ENCODE measurements at places on chromosomes 2 and 18.

DNA sequence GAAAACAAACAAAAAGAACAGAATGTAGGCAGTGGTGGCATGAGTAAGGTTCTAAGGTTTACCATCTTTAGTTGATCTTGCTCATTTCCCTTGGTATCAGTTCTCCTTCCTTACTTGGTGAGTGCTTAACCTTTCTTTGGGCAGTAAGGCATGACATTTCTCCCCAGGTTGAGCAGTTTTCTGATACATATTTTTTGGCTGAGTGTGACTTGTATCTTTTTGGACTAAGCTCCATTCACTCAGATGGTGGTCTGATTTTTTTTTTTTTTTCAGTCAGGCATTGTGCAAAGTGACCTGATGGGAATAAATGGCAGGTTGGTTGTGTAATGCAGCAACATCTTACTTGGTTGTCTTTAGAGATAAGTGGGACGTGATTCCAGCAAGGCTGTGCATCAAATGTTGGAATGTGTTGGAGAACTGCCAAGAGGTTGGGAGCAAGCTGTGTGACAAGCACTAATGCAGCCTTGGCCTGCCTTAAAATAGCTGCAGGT is 15.1 kb downstream of the SPTBN1 start:
- DNase-seq = no peak

GRCh38 chr2:109447251-109447661 is 166.5 kb downstream of the SEPTIN10 start:
- no peak for DNase-seq

DNA sequence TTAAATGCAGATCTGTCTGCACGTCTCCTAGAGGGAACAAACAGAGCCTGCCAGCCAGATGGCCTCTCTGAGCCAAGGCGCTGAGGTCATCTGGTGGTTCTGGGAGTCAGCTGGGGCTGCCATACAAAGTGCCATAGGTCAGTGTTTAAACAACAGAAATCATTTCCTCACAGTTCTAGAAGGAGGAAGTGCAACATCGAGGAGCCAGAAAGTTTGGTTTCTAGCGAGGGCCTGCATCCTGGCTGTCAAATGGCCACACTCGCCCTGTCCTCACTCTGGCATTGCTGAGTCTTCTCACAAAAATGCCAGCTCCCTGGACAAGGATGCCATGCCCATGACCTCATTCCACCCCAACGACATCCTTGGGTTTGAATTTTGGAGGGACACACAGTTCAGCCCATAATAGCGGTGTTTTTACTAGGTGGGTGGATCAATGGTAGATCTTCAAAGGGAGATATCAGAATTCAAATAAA is 59.6 kb downstream of the MYT1L start:
- no peak for DNase-seq

- no peak for DNase-seq
These were observed 487.6 kb downstream of the THSD7B start for GRCh38 chr2:137252934-137253333.

- DNase-seq = no peak
These were observed 9.2 kb downstream of the SLC39A10 start for GRCh38 chr2:195666113-195666712.

DNA sequence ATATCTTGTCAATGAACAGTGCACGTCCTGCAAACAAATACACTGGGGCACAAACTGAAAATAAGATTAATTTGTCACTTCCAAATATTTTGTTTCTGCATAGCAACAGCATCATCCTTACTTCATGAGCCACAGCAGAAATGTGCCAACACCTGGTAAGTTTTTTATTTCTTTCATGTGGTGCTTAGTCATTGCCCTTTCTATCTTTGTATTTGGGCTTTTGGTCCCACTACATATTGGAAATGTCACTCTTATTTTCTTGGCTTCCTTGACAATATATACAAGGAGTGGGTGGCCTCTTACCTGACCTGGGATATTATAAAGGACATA is 208.0 kb downstream of the RBM43 start:
- DNase-seq = no peak

- DNase-seq = no peak
These were observed 21.6 kb upstream of the CACNB4 start for GRCh38 chr2:152120430-152120829.

DNA sequence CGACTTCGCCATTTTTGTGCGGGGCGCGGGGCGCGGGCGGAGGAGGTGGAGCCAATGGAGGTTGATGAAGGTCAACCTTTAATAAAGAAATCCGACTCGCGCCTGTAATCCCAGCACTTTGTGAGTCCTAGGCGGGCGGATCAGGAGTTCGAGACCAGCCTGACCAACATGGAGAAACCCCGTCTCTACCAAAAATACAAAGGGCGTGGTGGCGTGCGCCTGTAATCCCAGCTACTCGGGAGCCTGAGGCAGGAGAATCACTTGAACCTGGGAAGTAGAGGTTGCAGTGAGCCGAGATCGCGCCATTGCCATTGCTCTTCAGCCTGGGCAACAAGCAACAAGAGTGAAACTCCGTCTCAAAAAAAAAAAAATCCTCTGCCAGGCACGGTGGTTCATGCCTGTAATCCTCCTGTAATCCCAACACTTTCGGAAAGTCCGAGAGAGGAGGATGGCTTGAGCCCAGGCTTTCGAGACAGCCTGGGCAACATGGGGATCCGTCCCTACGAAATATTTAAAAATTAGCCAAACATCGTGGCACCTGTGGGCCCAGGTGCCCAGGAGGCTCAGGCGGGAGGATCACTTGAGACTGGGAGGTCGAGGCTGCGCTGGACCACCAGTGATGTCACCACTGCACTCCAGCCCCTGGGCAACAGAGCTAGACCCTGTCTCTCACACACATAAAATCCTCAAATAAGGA is 493 bp upstream of the PREB start:
- DNase-seq = no peak

- no peak for DNase-seq
These were observed 22.6 kb downstream of the MTX2 start for GRCh38 chr2:176291809-176292283.

DNA sequence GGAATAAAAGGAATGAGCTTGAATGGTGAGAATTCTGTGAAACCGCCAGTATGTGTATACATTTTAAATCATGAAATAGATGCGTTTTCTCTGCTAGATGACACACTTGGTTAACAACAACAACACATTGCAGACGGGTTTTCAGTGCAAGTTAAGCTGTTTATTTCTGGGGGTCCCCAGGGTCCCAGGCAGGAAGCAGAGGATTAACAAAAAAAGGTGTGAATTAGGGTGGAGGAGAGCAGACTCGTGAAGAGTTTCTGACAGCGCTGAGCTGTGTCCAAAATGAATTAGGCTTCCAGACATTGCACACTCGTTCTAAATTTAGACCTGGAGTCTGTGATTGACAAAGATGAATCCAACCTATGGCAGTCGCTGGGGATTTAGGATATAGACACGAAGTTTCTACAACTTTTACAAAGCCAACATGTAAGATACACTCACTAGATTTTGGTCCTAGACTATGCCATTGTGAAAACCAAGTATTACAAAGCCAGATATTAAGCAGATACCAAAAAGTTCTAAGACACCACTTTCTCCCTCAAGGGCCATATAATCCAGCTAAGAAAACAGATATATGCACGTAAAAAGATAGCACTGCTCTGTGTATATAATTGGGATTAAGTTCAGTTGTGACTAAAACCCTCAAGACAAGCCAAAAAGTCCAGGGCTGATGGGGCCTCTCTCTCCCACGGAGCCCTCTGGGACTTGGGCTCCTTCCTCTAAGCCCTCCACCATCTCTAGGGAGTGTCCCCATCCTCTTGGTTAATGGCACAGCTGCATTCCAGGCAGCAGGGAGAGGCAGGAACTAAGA is 120.2 kb downstream of the ACAA2 start:
- no peak for DNase-seq

- no peak for DNase-seq
These were observed 115.7 kb downstream of the CMPK2 start for GRCh38 chr2:6749962-6750361.

GRCh38 chr2:54434711-54435110 is 21.4 kb upstream of the SPTBN1 start:
- no peak for DNase-seq

- DNase-seq = peak; percentile 70
These were observed 396 bp downstream of the CNOT9 start for GRCh38 chr2:218569038-218569431.

DNA sequence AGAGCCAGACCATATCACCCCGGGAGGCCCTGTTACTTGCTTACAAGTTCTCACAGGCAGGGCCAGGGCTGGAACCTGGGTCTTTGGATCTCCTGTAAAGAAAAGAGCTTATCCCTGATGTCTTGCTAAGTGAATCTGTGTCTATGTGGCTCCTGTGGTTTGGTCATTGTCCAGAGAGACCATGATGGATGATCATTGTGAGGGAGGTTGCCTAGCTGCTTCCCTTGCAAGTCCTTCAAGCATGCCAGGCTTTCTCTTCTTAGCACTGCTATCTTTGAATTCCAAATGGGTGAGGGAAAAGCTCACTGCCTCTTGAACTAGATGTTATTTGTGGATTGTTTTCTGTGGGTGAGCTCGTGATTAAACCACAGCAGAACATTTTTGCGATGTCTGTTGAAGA is 151.6 kb downstream of the FSHR start:
- DNase-seq = no peak

GRCh38 chr18:21958707-21959450 is 210.5 kb upstream of the GATA6 start:
- DNase-seq = no peak

DNA sequence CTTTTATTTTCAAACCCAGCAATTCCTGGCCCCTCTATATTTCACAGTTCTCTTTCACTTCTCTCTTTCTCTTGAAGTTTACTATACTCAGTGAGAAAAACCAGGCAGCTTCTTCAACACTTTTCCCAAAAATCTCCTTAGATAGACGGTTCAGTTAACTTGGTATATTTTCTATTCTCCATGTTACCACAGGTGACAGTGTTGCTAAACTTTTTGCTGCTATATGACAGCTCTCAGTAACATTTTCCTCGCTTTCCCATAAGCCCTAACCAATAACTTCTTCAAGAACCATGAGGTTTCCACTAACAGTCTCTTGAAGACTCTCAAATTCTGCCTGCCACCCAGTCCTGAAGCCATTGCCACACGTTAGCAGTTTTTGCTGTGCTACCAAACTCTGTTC is 45.8 kb downstream of the CYBRD1 start:
- DNase-seq = no peak

DNA sequence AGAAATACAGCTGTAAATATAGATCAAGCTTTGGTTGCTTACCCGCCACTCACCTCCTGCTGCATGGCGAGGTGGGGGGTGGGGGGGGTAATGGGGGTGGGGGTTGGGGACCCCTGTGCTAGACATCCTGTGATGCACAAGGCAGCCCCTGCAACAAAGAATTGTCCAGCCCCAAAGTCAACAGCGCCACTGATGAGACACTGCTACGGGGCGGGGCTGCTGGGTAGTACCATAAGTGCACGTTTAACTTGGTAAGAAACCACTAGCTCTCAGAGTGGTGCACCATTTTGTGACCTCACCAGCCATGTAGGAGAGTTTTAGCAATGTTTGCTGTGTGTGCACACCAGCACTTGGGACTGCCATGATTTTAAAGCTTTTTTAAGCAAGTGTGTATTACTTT is 40.3 kb downstream of the SNORC start:
- DNase-seq = no peak

DNA sequence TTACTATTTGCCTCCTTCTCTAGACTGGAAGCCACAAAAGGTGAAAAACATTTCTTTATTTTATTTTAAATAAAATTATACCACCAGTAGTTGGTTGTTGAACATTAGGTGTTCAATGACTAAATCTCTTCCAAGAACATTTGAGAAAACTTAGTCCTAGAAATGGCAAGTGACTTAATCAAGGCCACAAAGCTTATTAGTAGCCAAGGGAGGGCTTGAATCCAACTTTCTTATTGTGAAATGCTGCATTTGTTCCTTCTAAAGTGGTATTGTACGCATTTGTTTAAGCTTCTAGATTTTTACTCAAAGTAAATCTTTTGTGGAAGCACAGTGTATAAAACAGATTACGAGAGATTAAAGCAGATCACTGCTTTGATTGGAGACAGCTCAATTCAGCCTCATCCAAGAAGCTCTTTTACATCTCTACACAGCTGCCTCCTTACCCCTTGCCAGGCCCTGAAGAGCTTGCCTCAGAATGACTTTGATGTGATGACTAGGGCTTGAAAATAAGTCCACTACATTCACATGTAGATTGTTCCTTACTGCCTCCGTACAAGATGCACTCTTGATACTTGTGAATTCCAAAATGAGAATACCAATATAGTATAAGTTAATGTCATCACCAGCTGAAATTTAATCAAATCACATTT is 244.8 kb downstream of the XIRP2 start:
- DNase-seq = no peak

GRCh38 chr2:8860239-8860638 is 22.8 kb upstream of the KIDINS220 start:
- no peak for DNase-seq

DNA sequence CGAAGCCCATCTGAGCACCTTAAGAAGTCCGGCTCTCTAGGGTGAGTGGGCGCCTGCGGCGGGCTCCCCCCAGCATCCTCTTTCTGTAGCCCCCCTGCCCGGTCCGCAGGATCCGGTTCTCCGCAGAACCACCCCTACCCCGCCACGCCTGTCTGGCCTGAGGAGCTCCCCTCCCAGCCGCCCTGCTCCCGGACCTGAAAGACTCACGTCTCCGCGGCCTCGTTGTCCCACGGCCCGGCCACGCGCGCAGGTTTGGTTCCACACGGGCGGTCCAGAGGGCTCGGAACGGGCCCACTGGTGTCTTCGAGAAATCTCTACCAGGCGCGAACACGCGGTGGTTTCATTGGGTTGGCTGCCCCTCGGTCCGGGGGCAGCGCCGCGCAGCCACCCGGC is 237 bp downstream of the SLC39A6 start:
- DNase-seq = no peak

DNA sequence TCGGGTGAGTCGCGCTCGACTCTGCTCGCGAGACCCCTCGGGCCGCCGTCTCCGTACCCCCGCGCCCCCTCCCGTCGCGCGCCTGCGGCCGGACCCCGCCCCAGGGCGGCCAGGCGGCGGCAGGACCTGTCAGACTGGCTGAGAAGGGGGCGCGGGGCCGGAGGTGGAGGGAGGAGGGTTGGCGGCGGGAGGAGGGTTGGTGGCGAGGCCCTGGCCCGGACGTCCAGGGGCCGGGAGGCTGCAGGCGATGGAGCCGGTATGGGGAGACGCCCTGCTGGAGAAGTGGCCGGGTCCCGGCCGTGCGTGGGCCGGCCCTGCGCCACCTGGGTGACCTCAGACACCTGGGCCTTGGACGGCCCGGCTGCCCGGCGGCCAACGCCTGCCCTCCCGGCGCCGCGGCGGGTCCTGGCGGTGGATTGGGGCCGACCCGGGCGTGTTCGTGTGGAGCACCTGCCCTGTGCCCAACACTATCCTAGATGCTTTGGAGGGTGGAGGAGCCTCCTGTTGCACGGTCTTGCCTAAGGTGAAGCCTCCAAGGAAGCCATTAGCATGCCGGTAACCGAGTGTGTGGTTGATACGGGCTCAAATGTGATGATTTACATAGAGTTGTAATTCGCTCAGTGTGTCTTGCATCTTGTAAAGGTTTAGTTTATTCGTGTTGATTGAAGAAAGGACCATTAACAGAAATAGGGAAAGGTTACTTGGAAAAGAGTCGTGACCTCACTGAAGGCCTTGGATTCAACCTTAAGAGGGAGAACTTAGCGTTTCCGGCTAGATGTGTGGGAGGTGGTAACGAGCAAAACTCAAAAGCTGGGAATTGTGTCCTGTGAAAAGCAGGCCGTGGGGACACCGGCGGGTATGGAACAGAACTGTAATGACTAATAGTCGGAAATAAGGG is 550 bp downstream of the MYL12B start:
- DNase-seq = peak; percentile 33

Measured in activated naive CD8-positive, alpha-beta T cell treated with anti-CD3 and anti-CD28 coated beads, Interleukin-2, amount 50 U/mL, for 24 hours (primary cell).